Mesenchymal stem cell (in vitro differentiated cells and primary cell): ENCODE measurements at places on chromosomes 12 and 14.

GRCh38 chr14:100042286-100042685 is 22.9 kb upstream of the EVL start:
- DNase-seq, result no peak
- H3K4me1 ChIP-seq, result no peaks in the 10 kb centered on the region
- H3K27me3 ChIP-seq, result no peaks in the 10 kb centered on the region
- H3K4me3 ChIP-seq, result no peak overlapping the region
- H3K27ac ChIP-seq, result no peak overlapping the region

DNA sequence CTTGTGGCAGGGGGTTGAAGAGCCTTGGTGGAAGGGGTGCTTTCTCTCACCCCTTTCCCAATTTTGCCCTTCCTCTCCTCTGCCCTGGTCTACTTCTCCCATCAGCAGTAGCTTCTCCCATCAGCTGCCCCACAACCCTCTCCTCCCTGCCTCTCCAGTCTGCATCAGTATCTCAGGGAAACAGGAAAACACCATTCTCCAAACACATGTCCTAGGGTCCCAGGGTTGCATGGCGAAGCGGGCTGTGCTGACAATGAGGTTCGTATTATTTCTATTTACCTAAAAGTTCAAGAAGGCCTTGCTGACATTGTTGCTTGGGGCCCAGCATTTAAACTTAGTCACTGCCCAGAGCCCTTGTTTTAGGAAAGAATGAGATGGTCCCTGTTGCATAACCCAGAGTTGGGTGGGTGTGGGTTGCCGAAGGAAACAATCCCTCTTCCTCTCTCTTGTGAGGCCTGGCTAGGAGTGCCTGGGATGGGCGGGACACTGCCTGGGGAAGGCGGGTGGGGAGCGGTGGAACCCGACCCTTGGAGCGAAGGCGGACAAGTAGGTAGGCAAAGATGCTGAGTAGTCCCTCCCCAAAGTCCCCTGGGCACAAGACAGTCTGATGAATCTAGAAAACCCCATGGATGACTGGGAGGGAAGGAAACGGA is 1.3 kb upstream of the IGFBP6 start:
- peak overlapping the region; percentile 85 for H3K4me3 ChIP-seq
- no peaks in the 10 kb centered on the region for H3K27me3 ChIP-seq
- no peaks in the 10 kb centered on the region for H3K36me3 ChIP-seq
- no peak overlapping the region for H3K27ac ChIP-seq

GRCh38 chr14:34623506-34623905 is 6.4 kb downstream of the SNX6 start:
- H3K27me3 ChIP-seq, result no peaks in the 10 kb centered on the region
- H3K4me1 ChIP-seq, result peaks cover 9% of the 10 kb centered on the region

DNA sequence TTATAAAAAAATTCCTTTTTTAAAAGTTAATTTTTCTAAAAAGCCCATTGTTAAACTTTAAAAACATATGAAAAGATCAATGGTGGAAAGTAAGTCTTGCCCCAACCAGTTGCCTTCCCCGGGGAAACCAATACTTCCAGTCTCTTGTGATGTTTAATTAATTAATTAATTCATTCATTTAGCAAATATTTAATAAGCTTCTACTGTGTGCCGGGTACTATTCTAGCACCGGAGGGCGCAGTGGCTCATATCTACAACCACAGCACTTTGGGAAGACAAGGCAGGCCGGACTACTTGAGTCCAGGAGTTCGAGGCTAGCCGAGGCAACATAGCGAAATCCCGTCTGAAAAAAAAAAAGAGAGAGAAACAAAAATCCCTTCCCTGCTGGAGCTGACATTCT is 87.4 kb downstream of the HECTD4 start:
- H3K36me3 ChIP-seq, result peaks cover 32% of the 10 kb centered on the region
- no peaks in the 10 kb centered on the region for H3K4me1 ChIP-seq
- H3K27me3 ChIP-seq, result no peaks in the 10 kb centered on the region
- DNase-seq, result peak; percentile 28
- no peak overlapping the region for H3K4me3 ChIP-seq

GRCh38 chr12:110704750-110705149 is 15.8 kb upstream of the HVCN1 start:
- no peaks in the 10 kb centered on the region for H3K27me3 ChIP-seq
- no peaks in the 10 kb centered on the region for H3K4me1 ChIP-seq
- H3K36me3 ChIP-seq, result no peaks in the 10 kb centered on the region
- no peak overlapping the region for H3K27ac ChIP-seq
- no peak for DNase-seq
- no peak overlapping the region for H3K4me3 ChIP-seq
